Heart right ventricle (tissue), 16 donors: ENCODE measurements at places on chromosomes 4 and X. TPM values are rescaled to one million over a fixed set of nuclear protein-coding genes. Genes with fewer than 3 reads are reported as not detected.

DNA sequence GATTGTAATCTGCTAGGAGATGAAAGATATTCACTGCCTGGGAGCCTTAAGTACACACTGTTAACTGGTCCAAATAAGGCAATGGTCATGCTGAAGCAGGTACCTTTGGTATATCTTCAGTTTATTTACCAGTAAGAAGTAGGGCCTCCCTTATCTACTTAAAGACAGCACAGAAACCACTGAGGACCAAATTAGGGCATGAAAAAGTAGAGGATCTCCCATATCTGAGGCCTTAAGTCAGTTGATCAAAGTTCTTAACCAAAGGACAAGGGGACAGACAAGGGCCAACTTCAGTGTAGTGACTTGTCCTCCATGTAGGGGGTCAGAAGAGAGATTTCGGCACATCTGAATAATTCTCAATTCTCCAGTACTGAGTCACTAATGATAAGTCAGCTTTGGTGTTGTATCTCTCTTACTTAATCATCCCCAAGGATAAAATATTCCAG, 59.1 kb downstream of the AMELX start:
- DNase-seq: no peak

DNA sequence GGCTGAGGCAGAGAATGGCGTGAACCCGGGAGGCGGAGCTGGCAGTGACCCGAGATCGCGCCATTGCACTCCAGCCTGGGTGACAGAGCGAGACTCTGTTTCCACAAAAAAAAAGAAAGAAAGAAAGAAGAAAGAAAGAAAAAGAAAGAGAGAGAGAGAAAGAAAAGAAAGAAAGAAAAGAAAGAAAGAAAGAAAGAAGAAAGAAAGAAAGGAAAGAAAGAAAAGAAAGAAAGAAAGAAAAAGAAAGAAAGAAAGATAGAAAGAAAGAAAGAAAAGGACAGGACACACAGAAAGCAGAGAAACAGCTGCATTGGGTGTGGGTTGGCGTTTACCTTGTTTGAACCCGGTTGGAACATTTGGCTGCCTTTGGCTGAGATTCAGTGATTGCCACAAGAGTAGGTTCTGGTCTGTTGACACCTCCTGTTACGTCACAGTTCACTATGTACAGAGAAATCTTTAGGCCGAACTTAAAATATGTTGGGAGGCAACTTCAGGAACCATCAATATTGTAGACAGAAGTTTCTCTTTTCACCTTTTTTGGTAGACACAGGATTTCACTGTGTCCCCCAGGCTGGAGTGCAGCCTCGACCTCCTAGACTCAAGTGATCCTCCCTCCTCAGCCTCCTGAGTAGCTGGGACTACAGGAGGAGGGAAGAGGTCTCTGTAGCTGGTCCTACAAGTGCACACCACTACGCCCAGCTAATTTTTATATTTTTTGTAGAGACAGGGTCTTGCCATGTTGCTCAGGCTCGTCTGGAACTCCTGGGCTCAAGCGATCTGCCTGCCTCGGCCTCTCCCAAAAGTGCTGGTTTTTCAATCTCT, 16.3 kb upstream of the PLCXD1 start:
- DNase-seq: no peak

NHSL2 gene
- total RNA-seq: 6.4 TPM

DNA sequence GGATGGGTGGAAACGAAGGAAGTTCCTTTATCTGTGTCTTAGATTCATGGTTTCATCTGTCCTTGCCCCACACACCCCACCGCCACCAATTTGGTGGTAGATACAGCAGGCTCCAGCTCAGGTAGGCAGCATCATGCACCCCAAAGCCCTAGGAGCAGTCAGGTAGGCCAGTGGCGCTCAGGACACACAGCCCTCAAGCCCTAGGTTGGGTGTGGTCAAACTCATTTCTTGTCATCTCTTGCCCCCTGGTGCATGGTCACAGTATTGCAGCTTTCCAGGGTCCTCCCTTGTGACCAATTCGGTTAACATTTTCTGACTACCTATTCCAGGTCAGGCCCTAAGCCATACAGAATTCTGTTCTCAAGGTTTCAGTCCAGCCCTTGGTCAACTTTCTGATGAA, 14.5 kb upstream of the PRRG3 start:
- no peak for DNase-seq
